HuH-7.5 (cell line): ENCODE measurements at places on chromosomes 13 and 19.

DNA sequence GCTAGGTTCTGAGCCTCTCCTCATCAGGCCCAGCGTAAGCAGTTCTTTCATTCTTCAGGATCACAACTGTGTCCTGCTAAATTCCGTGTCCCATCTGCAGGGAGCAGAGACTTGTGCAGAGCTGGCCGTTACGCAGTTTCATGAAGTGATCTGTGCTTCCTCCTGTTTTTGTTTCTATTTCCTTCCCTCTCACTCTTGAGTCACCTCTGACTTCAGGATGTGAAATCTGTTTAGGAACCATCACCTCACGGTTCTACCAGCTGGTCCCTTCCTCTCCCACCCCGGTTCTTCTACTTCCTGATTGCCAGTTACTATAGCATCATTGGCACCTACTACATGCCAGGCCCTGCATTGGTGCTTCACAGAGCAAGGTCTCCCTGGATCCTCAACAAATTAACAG lies 8.5 kb downstream of the MAU2 start:
- DNase-seq, result no peak

DNA sequence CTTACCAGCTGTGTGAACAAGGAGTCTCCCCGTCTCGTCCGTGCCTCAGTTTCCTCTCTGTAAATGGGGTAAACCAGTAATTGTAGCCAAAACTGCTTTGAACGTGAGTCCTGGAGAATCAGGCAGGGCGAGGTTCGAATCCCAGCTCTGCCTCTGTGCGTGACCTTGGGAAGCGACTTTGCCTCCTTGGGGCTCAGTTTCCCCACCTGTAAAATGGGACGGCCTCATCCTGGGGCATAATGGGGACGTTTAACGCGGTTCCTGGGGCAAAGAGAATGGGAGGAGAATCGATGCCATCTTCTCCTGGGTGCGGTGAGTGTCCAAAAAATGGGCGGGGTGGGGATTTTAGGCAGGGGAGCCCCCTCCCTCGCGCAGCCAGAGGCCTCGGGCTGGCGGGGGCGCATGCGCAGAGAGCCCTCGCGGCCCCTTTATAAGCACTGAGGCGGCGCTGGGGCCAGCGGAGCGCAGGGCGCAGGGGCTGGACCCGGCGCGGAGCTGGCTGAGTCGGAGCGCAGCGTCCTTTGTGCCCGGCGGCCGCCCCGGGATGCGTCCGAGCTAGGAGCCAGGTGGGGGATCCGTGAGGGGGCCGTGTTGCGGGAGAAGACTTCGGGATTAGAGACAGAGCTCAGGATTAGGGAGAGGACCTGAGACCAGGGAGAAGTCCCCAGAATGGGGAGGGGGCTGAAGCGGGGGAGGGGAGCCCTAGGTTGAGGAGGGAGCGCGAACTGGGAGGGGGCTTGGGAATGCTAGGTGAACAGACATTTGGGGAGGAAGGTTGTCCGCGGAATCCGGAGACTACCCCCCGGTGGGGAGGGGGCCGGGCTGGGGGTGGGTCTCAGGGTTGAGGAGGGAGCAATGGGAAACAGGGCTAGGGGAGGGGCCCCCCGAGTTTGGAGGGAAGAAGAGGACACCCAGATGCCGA lies at the start of gene NCAN:
NCAN (plus strand) TSS at position 460 of the 922 bp plus-strand sequence. CDS start 4,996 bp downstream, outside the sequence.
- no peak for DNase-seq

GRCh38 chr13:41919741-41920487 lies 41.0 kb downstream of the VWA8 start:
- no peak for DNase-seq

DNA sequence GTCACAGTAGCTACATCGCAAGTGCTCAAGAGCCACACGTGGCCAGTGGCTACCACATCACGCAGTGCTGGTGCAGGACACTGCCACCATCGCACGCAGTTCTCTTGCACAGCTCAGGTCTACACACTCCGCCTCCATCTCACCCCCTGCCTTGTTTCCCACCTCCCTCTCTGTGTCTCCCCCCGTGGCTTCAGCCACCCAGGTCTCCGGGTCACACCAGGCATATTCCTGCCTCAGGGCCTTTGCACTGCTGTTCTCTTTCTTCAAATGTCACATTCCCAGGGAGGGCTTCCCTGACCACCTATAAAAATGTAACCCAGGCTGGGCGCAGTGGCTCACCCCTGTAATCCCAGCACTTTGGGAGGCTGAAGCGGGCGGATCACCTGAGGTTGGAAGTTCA lies 10.6 kb downstream of the CCDC8 start:
- DNase-seq, result no peak

GRCh38 chr13:113916330-113916815 lies 52.5 kb upstream of the GAS6 start:
- DNase-seq, result no peak

DNA sequence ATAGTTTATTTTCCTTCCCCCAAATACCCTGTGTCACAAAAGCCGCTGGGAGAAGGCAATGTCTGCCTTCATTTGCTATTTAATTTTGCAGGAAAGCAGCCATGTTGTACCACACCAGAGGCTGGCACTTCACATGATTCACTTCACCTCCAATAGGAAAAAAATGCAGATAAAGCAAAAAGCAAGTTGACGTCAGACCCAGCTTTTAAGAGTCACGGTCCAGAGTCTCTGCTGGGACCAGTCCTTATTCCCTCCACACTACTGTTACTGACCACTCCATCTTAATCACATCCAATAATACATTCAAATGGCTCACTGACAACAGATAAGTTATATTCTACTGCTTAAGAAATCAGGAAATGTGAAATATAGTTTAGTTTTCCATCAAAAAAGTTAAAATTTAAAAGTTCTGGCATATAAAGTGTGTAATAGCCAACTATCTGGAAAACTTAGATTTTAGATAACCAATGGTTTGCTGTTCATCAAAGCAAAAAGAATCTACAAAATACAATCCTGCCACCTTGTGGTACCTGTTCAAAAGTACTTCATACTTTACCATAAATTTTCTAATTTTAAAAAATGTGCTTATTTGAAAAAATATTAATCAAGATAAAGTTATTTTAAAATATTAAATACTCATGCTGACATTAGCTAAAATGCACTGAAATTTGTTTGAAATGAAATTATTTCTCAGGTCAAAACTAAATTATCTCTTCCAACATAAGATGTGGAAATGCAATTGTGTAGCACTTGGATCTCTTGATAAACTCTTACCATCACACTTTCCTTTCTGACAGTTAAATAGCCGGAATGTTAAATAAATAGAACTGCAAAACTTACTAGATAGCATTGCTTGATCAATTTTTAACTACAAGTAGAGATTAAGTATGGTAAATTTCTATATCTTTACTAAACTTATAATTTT lies 97.3 kb downstream of the SERP2 start:
- DNase-seq, result no peak

DNA sequence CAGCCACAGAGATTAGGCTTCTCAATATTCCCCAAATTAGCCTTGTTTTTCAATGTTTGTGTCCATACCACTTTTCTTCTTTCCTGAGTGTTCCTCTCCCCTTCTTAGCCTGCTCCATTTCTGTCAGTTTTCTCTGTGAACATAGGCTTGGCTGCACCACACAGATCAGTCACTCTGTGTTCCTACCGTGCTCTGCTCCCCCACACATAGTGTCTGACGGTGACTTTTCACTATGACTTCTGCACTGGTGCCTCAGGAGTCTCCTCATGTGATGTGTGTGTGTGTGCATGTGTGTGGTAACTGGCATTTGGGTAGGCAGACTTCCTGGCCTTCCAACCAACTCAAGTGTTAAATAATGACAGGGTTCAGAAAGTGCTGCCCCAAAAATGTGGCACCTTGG lies 47.9 kb upstream of the MYCBP2 start:
- no peak for DNase-seq

DNA sequence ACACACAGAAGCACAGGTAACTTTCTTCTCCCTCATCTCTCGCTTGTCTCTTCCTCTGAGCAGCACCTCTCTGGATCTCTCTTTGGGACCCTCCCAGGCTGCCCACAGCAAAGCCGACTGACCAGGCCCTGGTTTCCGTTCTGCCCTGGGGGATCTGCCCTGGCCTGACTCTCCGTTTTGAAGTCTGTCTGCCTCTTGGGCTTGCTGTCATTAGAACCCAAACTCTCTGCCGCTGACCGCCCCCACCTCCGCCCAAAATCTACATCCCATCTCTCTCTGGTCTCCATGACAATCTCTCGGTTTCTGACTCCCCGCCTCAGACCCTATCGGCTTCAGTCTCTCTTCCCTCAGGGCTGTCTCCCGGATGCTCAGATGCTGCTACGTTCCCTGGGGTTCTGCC lies 6.9 kb downstream of the KCNC3 start:
- DNase-seq, result no peak

DNA sequence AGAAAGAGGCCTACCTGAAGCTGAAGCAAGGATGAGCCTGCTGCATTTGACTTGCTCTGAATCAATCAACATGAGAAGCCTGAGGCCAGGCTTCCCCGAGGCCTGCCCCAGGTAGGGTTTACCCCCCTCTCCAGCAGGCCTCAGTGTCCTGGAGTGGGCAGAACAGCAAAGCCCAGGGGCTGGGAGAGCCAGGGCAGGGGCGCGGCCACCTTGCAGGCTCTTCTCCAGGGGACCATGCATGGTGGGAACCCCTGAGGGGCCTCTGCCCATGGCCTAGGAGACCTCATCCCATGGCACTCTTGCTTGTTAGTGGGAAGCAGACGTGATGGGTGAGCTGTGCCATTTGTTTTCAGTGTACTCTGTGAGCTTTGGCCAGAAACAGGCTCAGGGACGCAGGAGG lies 19.9 kb upstream of the LRP3 start:
- DNase-seq, result no peak

DNA sequence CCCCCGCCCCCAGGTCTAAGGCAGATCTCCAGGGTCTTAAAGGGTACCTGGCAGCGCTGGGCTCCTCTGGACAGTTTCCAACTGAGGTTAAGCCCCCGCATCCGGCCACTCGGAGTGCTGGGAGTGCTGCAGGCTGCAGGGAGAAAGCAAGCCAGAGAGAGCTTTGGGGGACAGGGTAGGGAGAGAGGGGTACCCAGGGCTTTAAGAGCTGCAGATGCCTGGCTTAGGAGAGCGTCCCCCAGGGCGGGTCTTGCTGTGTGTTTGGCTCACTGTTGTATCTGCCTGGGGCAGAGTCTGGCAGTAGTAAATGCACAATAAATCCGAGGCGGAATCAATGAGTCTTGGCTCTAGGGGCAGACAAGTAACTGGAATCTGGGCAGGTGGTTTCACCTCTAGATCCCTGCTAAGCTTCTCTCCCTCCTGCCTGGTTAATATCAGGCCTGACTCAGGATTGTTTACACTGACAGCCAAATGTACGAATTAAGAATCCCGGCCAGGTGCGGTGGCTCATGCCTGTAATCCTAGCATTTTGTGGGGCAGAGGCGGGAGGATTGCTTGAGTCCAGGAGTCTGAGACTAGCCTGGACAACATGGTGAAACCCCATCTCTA lies 798 bp upstream of the COX6B2 start:
- no peak for DNase-seq

DNA sequence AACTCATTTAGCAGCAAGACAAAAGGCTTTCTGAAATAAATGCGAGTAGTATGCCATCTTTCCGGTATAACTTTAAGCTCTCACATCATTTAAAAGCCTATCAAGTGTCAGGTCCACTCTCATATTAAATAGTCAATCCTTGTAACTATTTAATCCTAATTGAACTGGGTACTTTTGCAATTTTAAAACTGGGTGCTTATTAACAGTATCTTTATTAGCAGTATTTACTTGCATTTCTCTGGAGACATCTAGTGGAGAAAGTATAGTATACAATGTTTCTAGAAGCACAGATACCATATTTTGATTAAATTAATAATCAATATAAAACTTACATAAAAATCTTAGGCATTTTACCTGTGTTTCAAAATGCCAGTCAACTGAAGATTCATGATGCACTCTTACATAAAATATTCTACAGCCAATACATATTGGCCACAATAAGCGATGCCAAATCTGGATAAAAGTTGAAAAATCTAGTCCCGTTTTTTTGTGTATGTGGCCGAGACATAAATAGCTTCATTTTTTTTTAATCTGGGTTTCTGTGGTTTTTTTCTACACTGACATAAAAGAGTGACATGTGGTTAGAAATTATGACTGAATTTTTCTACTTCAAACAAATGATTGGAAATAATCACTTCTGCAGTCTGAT lies 4.3 kb upstream of the POSTN start:
- no peak for DNase-seq

GRCh38 chr13:80877209-80877943 lies 536.5 kb upstream of the SPRY2 start:
- no peak for DNase-seq

DNA sequence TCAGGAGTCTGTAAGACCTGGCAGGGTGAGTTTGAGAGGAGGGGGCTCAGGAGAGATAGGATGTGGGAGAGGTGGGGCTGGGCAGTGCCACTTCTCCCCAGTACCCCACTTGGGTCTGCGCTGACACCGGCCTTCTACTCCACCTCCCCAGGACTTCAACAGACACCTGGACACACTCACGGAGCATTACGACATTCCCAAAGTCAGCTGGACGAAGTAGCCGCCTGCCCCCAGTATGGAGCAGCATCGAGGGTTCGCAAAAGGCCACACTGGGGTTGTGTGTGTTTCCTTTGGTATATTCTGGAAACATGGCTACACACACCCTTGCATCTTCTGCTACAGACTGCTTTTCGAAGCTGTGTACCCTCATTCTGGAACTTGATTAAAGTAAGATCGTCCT lies 5.5 kb downstream of the FAM32A start:
- DNase-seq, result no peak

- DNase-seq, result no peak
These were observed 8.5 kb upstream of the FRY start for GRCh38 chr13:32023096-32023495.

- no peak for DNase-seq
These were observed 3.4 kb upstream of the URAD start for GRCh38 chr13:27991881-27992280.

- DNase-seq, result no peak
These were observed 325.0 kb downstream of the DNAJC15 start for GRCh38 chr13:43348397-43348796.
